Lung (tissue), 17 donors: ENCODE measurements at places on chromosomes 2 and 18. TPM values are rescaled to one million over a fixed set of nuclear protein-coding genes. Genes with fewer than 3 reads are reported as not detected.

EMX1 gene
- total RNA-seq: not detected

DNA sequence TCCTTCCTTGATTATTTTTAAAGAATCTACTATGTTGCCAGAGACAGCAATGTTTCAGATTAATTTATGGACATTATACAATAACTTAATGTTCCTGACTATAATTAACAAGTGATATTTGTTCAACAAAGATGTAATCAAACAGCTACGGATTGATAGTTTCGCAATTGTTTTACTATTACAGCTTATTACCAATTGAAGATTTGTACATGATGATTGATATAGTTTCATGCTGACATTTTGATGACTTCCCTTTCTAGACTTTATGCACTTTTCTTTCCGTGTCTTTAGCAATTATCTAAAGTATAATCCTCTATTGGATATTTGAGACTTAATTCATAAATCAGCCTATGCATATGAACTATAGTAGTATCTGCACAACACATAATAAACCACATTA is 6.5 kb downstream of the SP5 start:
- DNase-seq: no peak

ST6GAL2 gene
- 4.0 TPM for total RNA-seq

DNA sequence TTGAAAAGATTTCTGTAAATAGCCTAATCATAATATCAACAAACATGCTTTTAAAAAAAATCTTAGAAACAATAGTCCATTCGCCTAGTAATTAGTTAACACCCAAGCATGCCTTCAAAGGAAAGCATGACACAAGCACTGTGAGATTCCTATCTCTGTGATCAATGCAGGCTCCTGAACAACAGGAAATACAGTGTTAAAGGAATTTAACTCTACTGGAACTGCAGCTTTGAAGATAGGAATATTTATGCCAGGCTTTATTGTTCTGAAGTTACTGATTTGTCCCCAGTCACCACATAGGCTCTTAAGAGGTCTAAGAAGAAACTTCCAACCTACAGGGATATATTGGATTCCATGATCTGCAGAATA is 15.4 kb upstream of the FAM124B start:
- no peak for DNase-seq

DNA sequence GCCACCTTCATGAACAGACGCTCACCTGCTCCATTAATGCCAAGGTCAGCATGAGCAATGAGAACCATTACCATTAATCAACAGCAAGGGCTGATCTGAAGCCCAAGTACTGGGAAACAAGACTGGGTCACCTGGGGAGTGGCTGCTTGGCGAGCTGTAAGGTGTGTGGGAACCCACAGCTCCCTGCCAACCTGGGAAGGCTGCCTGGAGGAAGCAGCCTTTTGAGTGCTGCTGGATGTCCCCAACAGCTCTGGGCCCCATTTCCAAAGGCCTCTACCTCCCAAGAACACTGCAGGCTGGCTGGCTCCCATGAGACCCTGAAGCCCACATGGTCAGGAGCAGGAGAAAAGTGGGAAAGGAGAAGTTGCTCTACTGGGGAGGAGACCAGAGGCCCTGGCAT is 62.1 kb downstream of the CYP26B1 start:
- DNase-seq: no peak

GYPC gene
- total RNA-seq: 61.4 TPM

CGREF1 gene
- 0.89 TPM for total RNA-seq

CD8A gene
- total RNA-seq: 2.8 TPM

DNA sequence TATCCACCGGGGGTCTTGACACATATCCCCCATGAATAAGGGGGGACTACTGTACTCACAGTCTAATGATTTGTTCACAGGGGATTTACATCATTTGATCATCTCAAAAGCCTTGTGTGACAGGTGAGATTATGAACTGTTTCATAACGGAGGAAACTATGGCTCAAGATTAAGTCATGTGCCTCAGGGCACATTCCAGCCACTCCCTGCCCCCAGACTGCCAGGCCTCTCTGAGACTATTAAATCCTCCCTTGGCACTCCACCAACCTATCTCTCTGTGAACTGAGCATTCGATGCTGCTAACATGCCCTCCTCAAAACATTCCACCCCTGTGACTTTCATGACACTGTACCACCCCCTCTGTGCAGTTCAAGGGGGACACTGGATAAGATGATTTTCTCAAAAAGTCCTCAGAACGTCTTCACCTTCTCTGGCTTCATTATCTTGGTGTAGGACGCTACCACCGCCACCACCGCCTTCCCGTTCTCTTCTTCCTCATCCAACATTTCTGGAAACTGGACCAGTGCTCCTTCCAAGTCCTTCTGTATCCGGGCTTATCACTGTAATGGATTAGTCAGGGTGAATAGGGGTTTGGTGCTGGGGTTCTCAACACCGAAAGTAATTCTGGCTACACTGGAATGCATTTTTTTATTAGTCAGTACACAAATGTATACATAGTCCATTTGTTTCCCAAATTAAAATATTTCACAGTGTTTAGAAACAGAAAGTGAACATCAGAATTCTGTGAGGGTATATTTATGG is 169.6 kb downstream of the KCNS3 start:
- DNase-seq: no peak

GRCh38 chr18:43160509-43160908 is 45.0 kb upstream of the RIT2 start:
- DNase-seq: no peak

SNORC gene
- 2.1 TPM for total RNA-seq

DNA sequence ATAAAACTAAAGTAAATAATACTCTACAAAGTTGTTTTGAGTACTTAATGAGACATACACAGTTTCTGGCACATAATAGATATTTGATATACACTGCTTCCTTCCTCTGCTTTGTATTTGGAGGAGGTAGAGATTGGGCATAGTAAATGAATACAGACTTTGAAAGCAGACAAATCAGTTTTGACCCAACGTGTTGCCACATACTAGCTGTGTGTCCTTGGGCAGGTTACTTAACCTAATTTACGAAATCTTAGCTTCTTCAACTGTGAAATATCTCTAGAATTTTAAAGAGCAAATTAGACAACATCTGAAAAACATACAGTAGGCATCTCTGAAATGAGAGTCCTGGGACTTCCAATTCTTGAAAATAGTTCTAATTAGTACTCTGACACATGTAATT is 425.4 kb downstream of the TGIF1 start:
- no peak for DNase-seq

GRCh38 chr2:16067037-16067406 is 126.7 kb downstream of the MYCN start:
- no peak for DNase-seq

UGT1A8 gene
- 0.26 TPM for total RNA-seq

GCG gene
- total RNA-seq: not detected

RAB11FIP5 gene
- 11.0 TPM for total RNA-seq

- DNase-seq: peak; percentile 46
These were observed 691 bp downstream of the BIRC6 start for GRCh38 chr2:32357318-32358110.

DNA sequence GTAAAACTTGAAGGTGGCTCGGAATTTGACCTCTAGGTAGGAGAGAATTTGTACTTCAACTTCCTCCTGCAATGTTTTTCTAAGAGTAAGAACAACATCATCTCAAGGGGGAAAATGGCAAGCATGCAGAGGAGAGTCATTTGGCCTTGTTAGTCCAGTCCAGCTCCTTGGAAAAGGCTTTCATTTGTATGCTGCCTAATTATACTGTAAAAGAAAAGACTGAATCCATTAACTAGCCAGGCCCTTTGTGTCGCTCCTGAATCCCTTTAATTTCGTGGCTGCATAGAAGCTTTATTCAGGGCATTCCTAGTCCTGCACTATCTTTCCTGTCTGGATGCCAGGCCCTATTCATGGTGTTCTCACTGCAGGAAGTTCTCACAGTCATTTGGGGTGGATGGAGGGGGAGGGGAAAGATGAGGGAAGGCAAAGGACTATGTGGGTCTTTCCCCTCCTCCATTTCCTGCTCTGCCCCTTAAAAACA is 36.0 kb downstream of the PHLPP1 start:
- peak; percentile 22 for DNase-seq

SERPINB10 gene
- 0.63 TPM for total RNA-seq

SCYGR4 gene
- not detected for total RNA-seq

IFIH1 gene
- total RNA-seq: 21.5 TPM

GRCh38 chr2:85899284-85899683 is 10.5 kb upstream of the ST3GAL5 start:
- DNase-seq: no peak

DNA sequence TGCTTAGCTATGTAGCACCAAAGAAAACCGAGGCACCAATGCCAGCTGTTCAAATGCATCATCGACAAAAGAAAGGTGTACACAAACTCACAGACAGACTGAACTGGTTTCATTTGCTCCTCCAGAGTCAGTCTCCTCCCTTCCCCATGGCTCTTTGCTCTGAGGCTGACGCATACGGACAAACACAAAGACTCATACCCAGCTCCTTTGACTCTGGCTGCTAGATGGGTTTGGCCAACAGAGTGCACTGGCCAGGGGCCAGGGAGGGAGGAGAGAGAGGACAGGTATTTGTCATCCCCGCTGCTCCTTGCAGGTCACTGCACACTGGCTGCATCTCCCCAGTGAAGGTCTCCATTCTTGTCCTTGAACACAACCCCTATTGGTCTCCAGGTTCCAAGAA is 40.7 kb downstream of the DNER start:
- no peak for DNase-seq

GRCh38 chr18:76399613-76400391 is 95.2 kb downstream of the ZNF516 start:
- DNase-seq: no peak

GRCh38 chr2:179793902-179794301 is 67.5 kb downstream of the ZNF385B start:
- no peak for DNase-seq

- DNase-seq: no peak
These were observed 67.5 kb upstream of the STK17B start for GRCh38 chr2:196238836-196239380.

- no peak for DNase-seq
These were observed 99.7 kb upstream of the CAVIN2 start for GRCh38 chr2:191946471-191947182.

COLEC12 gene
- 40.2 TPM for total RNA-seq

DNA sequence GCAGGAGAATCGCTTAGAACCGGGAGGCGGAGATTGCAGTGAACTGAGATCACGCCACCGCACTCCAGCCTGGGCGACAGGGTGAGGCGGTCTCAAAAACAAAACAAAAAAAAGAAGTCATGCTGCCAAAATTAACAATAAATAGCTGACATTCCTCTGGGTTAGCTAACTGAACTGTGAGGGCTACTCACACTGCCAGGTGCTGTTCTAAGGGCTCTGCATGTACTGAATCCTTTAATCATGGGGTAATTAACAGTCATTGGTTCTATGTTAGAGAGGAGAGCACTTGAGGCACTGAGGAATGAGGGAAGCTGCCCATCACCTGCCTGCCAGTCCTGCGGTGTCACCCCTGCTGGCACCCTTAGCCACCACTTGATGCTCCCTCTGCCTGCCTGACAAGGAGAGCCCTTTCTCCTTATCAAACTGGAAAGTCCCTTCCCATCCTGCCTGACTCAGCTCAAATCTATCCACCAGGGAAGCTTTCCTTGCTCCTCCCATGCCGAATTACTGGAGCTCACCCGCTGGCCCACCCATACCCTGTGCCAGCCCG is 73.0 kb upstream of the RIOK3 start:
- peak; percentile 18 for DNase-seq

- DNase-seq: no peak
These were observed 73.3 kb downstream of the RHBDD1 start for GRCh38 chr2:226909126-226909525.

ASTL gene
- not detected for total RNA-seq
